Astrocyte (in vitro differentiated cells and primary cell): ENCODE measurements at places on chromosomes 4 and X.

DNA sequence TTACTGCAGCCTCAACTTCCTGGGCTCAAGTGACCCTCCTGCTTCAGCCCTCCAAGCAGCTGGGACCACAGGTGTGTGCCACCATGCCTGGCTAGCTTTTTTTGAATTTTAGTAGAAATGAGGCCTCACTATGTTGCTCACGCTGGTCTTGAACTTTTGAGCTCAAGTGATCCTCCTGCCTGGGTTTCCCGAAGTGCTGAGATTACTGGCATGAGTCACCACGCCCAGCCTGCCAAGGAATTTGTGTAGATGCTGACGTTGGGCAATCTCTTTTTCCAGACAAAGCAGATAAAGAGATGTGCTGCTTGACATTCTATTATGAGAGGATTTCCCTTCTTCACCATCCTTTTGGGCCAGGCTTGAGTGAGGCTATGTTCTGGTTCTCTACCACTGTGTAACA lies 254.5 kb upstream of the RPS6KA3 start:
- DNase-seq = peak; percentile 64

- DNase-seq = no peak
Measured at GRCh38 chr4:120673696-120674095, 248.8 kb downstream of the PRDM5 start.

GRCh38 chr4:8874896-8875680 lies 3.4 kb upstream of the HMX1 start:
- DNase-seq = no peak

- DNase-seq = peak; percentile 12
Measured at GRCh38 chr4:8595237-8596087, 2.9 kb downstream of the CPZ start.
